CD8-positive, alpha-beta memory T cell (primary cell): ENCODE measurements at places on chromosomes 16 and 17.

- DNase-seq, result no peak
Measured at GRCh38 chr16:65698791-65699321, 577.0 kb upstream of the CDH11 start.

DNA sequence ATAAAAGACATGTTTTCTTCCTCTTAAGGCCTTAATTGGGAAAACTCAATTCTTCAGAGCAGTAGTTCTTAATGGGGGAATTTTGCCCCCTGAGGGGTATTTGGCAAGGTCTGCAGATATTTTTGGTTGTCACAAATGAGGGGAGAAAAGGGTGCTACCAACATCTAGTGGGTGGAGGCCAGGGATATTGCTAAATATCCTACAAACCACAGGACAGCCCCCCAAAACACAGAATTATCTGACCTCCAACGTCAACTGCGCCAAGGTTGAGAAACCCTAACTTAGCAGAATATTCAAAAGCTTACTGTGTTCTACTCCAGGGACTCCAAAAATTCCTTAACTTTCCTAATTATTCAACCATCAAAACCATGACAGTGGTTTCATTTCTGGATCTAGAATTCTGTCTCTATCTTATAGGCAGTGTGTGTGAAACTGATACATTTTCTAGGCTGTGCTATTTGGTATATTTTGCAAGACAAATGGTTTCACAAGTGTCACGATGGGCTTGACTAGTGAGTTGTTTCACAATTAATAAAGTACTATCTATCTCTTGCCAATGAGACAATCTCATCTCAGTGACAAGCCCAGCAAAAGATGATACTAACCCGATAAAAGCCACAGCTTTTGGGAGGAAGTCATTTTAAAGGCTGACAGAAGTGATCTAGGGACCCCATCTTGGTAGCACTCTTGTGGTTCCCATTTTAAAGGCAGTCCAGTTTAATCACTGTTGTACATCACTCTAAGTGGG is 14.7 kb downstream of the TXNDC11 start:
- DNase-seq, result no peak

DNA sequence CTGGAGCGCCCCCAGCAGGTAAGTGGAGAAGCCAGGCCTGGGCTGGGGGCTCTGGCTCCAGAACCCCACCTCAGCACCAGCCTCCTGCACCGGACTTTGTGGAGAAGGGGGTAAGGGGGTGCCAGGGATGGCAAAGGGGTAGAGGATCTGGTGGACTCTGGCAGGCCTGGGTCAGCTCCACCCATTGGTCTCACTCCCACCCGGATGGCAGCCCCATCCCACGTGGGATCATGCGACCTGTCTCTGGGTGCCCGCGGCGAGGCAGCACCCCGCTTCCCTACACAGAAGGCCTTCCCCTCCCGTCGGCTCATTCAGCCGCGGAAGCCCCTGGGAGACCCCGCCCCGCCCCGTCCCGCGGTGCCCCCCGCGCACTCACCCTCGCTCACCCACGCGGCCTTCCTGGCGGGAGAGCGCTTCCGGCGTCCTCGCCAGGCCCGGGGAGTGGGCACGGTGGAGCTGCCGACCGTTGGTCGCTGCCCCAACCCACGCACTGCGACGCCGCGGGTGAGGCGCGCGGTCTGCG is 498 bp upstream of the PLEKHG4 start:
- DNase-seq, result peak; percentile 36

DNA sequence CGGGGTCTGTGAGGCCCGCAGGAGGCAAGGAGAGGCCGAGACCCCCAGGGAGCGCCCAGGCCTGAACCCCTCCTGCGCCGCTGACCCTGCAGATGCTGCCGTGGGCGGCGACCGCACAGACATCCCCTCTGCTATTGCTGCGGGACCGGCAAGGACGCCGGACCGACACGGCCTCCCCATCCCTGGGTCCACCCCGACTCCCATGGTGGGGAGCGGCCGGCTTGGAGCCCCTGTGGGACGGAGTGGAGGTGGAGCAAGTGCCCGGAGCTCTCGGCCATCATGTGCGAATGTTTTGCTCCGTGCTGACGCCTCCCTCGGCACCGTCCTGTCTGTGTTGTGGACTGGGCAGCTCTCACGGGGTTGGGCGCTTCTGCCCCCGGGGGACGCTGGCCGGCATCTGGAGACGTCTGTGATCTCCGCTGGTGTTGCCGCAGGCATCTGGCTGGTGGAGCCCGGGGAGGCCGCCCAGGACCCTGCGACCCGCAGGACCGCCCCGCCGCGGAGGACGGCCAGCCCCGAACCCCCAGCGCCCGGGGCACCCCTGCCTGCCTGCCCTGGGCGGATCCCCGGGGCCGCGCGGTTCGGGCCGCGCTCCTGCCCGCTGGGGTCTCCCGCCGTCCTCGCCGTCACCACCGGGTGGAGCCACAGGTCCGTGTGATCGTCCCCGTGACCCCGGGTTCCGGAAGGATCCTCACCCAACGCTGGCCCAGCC is 12.8 kb upstream of the GNG13 start:
- DNase-seq, result peak; percentile 21

- DNase-seq, result no peak
Measured at GRCh38 chr16:19366391-19366790, 51.3 kb upstream of the TMC5 start.
